ENCODE measurements at places on chromosomes 1 and 21.
A peak's percentile ranks its signal among the peaks of the same experiment; 100 is the strongest.

DNA sequence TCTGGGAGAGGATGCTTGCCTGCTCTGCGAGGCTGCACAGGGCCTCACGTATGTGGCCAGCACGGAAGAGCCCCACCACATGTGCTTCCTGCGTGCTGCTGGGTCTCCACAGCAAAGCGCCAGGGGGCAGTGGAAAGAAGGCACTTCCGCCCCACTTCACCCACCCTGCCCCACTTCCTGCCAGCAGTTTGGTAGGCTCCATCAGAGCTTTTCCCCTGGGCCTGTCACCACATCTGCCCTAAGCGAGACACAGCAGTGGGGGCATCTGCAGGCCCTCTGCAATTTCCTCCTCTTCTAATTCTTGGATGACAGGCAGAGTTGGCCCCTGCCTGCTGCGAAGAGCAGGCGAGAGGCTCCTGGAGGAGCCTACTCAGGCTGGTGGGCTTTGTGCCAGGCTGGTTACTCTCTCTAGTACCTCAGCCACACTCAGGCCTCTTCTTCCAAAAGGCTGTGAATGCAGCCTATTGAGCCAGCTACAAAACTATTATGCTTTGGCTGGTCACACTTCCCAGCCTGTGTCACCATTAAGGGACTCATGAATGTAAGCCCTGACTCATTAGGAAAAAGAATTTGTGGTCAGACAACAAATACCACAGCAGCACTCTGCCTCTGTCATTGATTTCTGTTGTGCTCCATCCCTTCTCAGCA is 25.0 kb downstream of the CD244 start:
- DNase-seq, result peak; percentile 95

DNA sequence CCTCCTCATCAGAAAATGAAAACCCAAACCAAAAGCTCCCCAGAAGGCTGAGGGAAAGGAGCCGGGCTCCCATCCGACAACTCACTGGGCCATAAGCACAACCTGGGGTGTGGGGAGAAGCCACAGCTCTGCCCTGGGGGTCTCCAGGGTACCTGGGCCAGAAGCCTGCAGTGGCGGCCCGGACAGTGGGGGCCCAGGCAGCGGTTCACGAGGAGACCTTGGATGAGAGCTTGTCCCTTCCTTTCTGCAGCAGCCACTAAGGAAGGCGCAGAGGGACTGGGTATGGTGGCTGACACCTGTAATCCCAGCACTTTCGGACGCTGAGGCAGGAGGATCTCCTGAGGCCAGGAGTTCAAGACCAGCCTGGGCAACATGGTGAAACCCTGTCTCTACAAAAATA is 17.5 kb upstream of the TRAPPC10 start:
- DNase-seq, result no peak

- DNase-seq, result no peak
Measured at GRCh38 chr1:221840511-221841243, 98.8 kb upstream of the DUSP10 start.

DNA sequence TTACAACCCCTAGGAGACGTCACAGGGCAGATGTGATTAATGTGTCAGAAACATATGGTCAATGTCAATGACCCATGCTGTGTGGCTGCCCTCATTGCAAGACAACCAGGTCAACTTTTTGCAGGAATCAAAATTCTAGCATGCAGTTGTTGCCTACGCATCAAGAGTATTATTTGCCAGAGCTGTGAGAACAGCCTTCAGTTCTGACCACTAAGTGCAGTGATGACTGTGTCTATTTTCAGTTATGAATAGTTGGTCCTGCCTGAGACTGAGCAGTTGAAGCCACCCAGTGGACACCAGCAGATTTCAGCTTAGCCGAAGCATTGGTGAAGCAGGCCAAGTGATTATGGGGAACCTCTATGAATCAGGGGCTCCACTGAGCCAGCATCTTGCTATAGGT is 47.3 kb downstream of the LYPLAL1 start:
- peak; percentile 4 for DNase-seq

- no peak for DNase-seq
Measured at GRCh38 chr1:115893545-115893944, 52.6 kb upstream of the NHLH2 start.

DNA sequence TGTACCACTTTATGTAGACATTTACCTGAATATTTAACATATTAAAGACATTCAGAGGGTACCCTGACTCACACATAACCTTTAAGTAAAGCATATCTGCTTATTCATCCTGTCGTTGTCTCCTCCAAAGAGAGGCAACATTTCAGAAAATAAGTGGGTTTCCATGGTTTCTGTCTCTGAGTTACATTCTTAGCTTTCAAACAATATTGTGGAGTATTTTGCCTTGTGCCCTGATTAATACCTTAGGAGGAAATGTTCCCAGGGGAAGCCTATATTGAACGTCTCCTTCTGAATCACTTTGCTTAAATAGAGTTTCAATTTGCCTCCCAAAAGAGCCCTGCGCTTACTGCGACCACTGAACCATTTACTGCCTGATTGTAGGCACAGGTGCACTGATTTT is 26.1 kb downstream of the PALMD start:
- DNase-seq, result no peak

GRCh38 chr1:193658081-193658480 is 471.7 kb upstream of the B3GALT2 start:
- DNase-seq, result no peak

- DNase-seq, result peak; percentile 55
Measured at GRCh38 chr1:64948905-64949833, 17.2 kb downstream of the JAK1 start.

- peak; percentile 6 for DNase-seq
Measured at GRCh38 chr1:106268070-106268469, 788.4 kb upstream of the PRMT6 start.

GRCh38 chr1:211285196-211285595 is 26.0 kb downstream of the RCOR3 start:
- DNase-seq, result no peak

- DNase-seq, result peak; percentile 79
Measured at GRCh38 chr1:225813214-225813964, 3.5 kb downstream of the EPHX1 start.

DNA sequence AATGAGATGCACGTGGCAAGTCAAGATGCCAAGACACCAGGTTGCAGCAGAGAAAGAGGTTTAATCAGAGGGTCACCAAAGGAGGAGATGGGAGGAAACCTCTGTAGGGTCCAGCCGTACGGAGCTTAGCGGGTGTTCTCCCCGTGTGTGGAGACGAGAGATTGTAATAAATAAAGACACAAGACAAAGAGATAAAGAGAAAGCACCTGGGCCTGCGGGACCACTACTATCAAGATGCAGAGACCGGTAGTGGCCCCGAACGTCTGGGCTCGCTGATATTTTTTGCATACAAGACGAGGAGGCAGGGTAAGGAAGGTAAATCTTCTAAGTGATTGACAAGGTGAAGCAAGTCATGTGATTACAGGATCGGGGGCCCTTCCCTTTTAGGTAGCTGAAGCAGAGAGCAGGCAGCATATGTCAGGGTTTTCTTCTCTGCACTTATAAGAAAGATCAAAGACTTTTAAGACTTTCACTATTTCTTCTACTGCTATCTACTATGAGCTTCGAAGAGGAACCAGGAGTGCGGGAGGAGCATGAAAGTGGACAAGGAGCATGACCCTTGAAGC is 41.2 kb upstream of the TDRD10 start:
- DNase-seq, result peak; percentile 34

- no peak for DNase-seq
Measured at GRCh38 chr21:20554785-20555184, 443.4 kb upstream of the NCAM2 start.

DNA sequence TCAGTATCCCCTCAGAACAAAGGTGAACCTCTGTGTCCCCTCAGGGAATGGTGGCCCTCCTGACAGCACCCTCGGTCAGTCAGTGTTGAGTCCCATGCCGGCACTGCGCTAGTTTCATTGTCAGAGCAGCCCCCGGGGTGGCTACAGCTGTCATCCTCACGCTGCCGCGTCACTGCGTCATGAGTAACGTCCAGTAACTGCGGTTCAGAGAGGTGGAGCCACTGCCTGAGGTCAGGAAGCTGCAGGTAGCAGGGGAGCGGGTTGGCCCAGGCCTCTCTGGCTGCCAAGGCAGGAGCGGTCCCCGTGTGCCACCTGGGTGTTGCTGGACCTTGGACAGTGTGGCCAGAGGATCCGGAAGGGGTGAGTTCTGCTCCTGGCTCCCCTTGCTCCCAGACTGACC is 20.2 kb upstream of the WNT4 start:
- DNase-seq, result no peak

GRCh38 chr1:12406211-12407021 is 176.6 kb downstream of the VPS13D start:
- peak; percentile 6 for DNase-seq

GRCh38 chr1:95650631-95651030 is 416.6 kb downstream of the RWDD3 start:
- DNase-seq, result no peak

DNA sequence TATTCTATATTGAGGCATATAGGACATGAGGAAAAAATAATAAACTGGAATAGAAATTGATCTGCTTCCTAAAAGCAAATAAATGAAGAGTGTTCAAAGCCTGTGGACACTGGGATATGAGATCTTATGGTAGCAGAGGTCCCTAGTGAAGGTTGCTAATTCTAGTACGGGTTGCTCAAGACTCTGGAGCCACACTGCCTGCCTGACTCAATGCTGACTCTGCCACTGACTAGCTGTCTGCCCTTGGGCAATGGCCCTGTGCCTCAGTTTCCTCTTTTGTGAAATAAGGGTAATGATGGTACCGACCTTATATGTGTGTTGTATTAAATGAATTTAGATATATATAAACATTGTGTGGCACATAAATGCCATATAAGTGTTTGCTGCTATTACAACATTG is 59.0 kb upstream of the C1orf53 start:
- no peak for DNase-seq

DNA sequence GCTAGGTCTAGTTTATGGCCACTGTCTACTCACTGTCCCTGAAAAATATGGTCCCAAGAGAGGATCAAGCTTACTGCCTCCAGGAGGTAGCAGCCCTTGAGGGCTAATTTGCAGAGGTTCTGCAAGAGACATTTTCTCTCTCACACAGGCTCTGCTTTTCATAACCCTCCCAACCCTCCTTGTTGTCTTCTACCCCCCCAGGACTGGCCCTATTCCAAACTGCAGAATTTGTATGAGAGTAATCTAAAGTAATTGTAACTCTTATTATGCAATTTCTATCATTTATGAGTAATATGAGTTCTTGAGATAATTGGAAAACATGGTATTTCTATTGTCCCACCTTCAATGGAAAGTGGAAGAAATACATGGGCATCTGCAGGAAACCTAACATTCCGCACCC is 70.4 kb upstream of the CD55 start:
- no peak for DNase-seq

- DNase-seq, result peak; percentile 43
Measured at GRCh38 chr1:2279817-2280216, 51.7 kb downstream of the SKI start.

DNA sequence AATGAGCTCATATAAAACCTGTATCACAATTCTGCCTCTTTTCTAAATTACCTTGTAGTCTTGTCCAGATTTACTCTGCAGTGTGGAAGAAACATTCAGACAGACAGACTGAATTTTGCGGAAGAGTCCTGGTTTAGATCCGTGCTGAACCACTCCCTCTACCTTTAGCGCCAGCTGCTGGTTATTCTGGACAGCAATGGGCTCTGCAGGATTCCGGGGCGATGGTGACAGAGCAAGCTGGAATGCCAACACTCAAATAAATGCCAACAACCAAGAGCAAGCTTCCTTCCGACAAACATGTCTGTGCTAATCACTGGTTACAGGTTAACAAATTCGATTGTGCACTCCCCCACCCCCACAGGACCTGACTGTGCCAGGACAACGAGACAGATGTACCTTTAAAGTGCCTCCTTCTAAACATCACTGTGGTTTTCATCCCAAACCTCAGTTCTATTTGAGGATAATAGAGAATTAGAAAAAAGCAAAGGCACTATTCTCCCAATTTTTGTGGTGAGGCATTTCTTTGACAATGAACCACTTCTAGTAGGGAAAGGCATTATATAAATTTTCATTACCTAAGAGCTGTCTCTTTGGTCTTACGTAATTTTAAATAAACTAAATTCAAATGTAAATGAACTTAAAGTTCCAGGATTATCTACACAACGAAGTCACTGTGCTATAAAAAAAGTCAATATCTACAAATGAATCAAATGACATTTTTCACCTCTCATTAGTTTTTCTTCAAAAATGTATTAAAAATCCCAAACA is 90.4 kb downstream of the INTS7 start:
- DNase-seq, result no peak

DNA sequence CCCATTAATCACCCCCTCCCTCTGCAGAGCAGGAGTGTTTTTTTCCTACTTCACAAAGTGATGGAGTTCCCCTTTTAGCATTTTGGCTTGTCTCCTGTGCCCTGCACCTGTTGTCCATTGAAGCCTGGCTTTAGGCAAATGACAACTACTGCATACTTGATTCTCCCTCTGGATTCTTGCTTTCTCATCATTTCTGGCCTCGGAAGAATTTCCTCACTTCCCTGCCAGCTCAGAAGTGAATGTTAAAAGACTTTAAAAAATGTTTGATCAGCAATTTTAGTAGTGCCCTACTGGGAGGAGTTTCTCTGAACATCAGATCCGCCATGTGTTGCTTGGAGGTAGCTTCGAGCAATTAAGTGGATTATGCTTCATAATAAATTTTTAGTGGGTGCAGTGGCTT is 28.1 kb downstream of the RCOR3 start:
- DNase-seq, result no peak

DNA sequence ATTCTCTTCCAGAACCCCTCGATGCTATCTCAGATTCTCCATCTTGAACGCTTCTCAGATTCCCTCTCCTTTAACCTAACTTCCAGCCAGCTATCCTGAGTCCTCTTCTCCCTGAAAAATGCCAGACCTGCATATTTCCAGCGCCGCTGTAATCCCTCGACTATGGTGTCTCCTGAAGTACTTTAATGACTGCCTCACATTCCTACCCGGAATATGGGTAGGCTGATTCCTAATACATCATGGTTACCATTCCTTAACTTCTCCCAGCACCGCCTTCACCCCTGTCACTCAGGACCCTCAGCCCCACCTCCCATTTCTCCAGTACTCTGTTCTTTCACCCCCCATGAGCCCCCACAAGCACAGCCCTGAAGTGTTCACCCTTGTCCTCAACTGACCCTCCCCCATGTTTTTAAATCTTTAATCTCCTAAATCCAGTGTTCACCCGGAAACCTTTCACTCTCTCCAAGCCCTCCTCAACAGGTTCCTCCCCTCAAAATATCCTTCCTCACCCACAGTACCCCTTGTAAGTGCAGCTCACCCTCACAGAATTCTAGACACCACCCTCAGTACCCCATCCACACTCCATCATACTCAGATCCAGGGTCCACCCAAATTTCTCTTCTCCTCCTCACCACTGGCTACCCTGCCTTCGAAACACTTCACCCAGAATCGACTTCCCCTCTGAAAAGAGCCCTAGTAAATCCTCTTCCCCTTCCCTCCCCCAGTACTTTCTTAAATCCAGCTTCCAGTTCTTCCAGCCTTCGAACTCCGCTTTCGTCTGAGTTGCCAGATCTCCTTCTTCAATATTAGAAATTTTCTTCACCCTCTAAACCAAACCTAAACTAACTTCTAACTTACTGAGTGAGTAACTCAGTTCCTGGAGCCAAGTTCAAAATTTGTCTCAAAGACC is 922 bp downstream of the CPT2 start:
- DNase-seq, result peak; percentile 29

- no peak for DNase-seq
Measured at GRCh38 chr1:244598611-244599010, 54.3 kb upstream of the DESI2 start.

Measured in hematopoietic multipotent progenitor cell treated with erythropoietin and hydrocortisone succinate and interleukin-3 and kit ligand, for 4 days (in vitro differentiated cells).